Neuronal stem cell (in vitro differentiated cells): ENCODE measurements at places on chromosomes 11 and 22.

GRCh38 chr22:48754611-48755058, 1073.0 kb downstream of the BRD1 start:
- DNase-seq, result no peak

GRCh38 chr11:120151536-120151935, 13.6 kb upstream of the TRIM29 start:
- no peak for DNase-seq

DNA sequence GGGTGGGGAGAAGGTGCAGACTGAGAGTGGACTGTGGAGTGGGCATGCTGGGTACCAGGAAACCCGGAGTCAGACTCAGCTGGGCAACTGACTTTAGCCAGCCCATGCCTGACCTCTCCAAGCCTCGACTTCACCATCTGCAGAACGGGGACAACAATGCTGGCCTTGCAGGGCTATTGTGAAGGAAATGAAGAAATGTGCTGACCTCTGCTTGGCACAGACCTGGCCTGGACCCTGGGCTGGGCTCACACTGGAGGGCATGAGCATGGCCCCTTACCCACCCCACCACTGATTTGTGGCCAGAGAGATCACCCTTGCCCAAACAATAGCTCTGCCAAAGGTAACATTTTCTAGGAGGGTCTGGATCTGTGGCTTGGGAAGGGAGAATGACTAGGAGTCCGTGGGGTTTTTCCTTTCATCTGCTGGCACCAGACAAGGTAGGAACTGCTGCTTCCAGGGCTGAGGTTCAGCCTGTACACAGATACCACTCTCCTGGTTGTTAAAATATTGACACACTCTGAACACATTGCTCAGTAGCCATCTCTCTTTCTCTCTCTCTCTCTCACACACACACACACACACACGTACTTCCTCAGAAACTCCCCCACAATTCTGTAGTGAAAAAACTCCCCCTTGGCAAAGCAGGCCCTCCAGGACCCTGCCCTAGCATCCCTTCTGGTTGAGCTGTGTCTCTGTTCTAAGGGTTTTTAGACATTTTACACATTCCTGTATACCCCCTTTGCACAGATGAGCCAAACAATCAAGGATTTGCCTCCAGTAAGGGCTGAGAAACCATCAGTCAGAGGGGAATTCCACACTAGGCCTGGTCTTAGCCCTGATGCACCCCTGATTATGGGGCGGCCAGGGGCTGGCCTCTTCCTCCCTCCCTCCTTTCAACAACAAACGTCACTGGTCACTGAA, 1.0 kb downstream of the MOGAT2 start:
- DNase-seq, result no peak

- DNase-seq, result no peak
Observed at GRCh38 chr11:121933294-121933693, 182.7 kb downstream of the BLID start.

GRCh38 chr11:96012086-96012824, 88.3 kb upstream of the MTMR2 start:
- peak; percentile 36 for DNase-seq

- no peak for DNase-seq
Observed at GRCh38 chr22:38886333-38886732, 14.3 kb upstream of the CBX6 start.

DNA sequence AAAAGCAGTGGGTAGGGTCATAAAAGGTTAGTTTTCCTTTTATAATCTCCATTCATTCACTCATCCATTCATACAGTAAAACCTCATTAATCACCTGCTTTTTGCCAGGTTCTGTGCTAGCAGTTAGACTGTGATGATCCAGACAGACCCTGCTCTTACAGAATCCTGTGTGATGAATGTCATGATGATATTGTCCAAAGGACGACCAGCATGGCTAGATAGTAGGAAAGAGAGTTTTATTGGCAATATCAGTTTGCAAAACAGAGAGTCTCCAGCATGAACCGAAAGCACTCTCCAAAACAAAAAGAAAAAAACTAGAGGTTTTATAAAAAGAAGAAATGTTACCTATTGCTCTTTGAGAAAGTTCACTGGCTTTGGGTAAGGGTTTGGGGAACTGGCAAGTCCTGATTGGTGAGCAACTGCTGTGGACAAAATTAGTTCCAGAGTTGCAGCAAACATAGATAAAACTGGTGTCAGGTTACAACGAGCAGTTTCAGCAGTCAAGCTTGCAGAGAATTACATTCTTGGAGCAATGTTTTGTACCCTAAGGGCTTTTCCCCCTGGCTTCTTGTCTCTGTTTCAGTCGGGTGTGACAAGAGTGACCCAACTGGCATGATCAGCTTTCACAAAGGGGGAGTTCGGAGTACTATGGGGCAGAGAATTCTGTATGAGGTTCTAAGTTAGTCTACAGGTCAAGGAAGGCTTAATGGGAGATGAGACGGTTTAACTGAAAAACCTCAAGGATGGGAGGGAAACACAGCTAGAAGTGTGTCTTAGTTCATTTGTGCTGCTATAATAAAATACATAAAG, 58.3 kb downstream of the HSD17B12 start:
- no peak for DNase-seq

DNA sequence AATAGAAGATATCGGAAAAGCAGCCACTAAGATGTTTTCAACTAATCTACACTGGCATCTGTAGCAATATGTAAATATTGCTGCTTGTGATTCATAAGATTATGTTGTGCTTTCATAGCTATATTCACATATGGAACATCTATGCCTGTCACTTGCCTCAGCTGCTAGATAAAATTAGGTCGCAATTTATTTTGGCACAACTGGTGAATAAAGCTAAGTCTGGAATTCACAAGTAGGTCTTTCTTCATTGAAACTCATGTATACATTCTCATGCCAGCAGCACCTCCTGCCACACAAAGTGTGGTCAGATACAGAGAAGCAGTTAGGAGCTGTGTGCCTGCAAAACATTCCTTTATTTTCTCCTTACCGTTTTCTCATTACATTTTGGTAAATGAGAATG, 543.3 kb upstream of the CHORDC1 start:
- no peak for DNase-seq

DNA sequence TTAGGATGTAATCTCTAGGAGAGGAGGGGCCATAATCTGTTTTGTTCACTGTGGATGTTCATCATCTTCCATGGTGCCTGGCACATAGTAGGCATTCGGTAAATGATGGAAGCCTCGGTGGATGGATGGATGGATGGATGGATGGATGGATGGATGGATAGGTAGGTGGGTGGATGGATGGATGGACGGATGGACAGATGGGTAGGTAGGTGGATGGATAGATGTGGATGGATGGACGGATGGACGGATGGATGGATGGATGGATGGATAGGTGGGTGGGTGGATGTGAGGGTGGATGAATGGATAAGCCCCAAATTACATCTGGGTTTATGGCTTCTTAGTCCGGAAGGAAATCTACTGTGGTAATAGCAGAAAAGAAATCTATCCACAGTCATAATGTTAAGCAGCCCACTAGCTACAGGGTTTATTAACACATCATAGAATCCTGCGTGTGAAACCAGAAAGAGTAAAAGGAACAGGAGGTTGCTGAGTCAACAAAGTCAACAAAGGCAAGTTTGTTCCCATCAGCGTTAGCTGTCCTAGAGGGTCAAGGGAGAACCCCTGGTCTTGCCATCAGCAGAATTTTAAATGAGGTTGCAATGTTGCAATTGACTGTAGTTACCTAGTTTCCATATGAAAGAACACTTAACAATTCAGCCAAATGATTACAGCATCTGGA, 82.8 kb downstream of the C11orf91 start:
- DNase-seq, result no peak

GRCh38 chr11:45092901-45093760, 53.3 kb upstream of the PRDM11 start:
- no peak for DNase-seq

DNA sequence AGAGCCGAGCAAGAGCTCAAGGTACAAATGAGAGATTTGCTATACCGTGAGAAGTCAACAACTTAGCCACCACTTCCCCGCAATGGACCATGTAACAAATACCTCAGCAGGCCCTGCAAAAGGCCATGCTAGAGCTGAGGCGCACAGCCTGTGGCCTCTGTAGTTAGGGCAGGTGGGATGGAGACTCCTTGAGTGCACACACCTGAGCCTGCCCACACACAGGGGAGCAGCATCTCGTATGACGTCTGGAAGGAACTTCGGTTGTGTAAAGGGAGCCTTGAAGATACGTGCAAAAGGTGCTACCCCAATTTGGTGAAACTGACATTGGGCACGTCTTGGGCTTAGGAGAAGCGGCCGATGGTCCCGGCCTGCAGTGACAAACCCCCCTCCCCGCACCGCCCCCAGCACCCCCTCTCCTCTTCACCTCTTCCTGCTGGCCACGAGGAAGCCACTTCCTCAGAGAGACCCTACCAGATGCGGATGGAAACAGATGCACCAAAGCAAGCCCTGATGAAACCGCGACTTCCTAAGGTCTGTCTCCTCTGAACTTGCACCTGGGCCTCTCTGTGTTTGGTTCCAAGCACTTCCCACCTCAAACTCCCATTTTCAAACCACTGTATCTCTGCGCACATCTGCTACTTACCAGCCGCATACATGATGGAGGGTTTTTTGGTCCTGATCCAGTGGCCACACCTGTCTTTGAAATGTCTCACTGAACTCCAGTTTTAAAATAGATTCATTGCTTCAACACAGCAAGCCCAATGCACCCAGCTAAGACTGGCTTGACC, 10.6 kb downstream of the CDPF1 start:
- DNase-seq, result no peak

DNA sequence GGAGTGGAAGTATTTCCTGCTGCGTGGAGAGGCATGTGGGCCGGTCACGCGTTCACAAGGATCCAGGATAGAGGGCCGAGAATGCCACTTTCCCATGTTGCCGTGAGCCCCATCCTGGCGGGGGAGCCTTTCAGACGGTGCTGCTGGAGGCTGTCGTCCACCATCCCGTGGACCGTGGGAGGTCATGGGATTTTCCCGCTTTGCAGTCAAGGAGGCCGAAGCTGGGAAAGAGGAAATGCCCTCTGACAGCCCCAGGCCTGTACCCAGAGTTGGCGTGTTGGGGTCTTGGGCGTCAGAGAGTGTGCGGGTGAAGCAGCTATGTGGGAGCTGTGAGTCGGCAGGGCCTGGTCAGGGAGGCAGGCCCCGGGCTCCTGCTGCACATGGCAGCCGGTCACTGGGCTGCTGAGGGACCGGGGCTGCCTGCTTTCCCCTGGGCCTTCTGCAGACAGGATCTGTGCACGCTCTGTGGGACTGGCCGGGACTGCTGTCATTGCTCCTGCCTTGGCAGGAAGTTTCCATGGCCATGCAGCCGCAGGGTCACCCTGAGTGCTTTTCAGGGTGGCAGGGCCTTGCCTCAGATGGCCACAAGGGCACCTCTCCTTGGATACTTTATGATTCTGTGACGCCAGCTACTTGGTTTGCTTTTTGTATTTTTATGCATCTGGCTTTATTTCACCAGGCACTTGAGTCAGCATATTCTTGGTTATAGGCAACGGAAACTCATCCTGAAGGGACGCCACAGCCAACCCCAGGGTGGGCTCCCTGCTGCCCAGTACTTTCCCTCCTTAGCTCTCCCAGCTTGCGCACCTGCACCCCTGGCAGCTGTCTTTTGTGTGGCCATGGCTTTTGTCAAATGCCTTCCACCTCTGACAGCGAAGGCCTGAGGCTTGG, 52.4 kb downstream of the AP2A2 start:
- DNase-seq, result no peak

- DNase-seq, result no peak
Observed at GRCh38 chr11:69449320-69450063, 32.0 kb upstream of the LINC01488 start.

DNA sequence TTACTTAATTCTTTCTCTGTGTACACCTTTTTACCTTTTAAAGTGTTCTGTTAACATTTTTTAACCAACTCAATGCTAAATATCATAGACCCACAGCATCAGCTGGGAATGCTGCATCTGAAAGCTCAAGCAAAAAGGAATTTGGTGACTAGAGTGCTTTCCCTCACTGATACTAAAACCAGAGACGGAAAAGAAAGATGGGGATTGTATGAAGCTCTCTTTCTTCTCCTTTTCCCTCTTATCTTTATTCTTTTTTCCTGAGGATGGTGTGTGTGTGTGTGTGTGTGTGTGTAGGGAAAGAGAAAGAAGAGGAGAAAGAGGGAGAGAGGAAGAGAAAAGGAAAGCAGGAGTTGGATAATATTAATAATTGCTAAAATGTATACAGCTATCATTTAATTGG, 4.1 kb upstream of the SIK2 start:
- no peak for DNase-seq

DNA sequence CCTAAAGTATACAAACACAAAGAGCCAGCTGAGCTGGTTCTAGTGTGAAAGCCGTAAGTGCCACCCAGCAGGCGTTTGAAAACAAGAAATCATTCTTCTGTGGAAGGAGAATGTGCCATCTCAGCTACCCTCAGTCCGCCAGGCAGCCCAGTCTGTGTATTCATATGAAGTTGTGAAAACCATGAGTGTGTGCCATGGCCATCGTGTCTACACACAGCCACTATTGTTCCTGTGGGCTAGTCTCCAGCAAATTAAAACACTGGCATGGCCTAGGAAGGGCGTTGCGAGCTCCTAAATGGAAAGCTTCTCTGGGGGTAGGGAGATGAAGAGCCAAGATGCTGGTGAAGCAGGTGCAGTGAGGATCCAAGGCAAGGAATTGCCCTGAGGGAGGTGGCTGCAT, 51.5 kb upstream of the HORMAD2 start:
- no peak for DNase-seq
